ENCODE measurements at places on chromosomes 16 and 17.

GRCh38 chr16:22174642-22175041 lies 12.3 kb downstream of the SDR42E2 start:
- DNase-seq: no peak

DNA sequence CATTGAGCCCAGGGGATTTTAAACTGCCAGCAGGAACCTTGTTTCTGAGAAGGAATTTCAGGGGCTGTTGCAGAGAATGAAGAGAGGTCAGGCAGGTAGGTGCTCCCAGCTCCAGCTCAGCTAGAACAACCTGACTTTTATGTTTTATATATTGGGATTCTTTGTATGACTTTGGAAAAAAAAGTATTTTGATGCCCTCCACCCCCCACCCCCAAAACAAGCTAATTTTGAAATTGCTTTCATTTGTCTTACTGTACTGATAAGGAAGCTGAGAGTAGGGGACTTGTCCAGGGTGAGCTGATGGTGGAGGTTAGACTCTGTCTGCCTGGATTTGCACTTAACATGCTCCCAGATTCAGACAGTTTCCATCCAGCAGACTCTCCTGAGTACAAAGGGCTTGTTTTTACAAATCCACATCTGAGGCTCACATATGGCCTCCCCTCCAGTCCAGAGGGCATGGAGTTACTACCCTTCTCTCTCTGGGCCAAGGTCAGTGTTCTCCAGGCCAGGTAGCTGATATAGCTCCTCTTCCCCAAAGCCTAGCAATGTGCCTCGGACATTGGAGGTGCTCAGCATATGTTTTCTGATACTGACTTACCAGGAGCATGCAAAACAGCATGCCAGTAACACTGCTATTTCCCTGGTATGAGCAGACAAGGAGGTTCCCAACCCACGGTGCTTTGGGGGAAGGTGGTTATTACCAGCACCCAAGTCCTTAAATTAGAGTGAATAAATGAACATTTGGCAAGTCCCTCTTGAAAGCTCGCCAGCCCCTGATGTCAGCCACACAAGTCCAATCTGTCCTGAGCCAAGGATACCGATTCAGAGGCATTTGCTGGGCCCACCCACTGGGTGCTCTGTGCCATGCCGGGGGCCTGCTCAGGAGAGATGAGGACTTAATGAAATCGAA lies 11.3 kb downstream of the STX1B start:
- no peak for DNase-seq

DNA sequence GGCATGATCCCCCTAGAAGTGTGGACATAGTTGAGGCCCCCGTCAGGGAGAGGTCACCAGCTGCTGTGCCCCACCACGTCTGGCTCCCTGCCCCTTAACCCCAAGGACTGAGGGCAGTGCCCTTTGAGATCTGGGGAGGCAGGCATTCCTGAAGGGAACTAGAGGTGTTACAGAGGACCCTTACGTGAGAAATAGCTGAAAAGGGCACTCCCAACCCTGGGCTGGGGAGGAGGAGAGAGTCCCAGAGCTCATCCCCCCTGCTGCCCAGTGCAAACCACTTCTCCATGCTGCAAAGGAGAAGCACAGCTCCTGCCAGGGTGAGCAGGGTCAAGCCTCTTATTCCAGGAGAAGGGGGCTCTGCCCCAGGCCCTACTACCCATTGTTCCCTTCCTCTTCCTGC lies 10.3 kb upstream of the MINK1 start:
- DNase-seq: no peak

GRCh38 chr17:71780596-71780995 lies 340.2 kb upstream of the SOX9 start:
- no peak for DNase-seq

DNA sequence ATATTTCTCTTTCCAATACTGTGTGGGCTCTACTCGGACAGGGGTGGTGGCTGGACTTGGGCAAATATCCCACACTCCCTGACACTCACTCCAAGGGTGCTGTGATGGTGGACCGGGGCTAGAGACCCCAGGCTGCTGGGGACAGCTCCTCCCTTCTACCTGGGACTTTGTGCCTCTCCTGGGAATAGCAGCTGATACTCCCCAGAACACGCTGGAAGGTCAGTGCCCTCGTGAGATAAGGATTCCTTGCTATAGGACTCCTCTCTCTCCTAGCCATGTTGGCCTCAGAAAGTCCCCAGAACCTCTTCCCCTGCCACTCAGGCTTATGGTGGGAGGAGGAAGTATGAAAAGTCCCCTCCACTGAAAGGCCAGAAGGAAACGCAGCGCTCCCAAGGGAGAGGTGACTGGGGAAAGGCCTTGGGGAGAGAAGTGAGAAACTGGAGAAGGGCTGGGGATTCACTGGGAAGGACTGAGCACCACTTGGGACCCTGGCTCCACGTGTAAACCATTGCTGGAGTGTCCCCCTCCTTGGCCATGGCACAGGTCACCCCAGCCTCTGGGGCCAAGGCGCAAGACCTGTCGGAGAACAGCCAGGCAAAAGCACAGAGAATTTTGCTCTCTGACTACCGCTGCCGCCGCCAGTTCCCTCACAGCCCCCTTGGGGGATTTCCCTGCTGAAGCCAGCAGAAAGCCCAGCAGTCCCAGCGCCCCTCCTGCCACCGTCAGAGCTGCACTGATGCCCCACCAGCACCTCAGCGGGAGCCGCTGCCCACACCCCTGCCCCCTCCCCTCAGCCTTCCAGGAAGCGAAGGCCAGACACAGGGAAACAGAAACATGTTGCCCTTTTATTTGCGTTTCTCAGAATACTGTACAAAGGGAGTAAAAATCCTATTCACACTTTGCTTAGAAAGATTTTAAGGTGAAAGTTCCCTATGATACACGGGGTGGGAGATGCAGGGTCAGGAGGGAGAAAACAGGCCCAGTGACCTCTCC lies 2.1 kb upstream of the GSDMB start:
- DNase-seq: no peak

DNA sequence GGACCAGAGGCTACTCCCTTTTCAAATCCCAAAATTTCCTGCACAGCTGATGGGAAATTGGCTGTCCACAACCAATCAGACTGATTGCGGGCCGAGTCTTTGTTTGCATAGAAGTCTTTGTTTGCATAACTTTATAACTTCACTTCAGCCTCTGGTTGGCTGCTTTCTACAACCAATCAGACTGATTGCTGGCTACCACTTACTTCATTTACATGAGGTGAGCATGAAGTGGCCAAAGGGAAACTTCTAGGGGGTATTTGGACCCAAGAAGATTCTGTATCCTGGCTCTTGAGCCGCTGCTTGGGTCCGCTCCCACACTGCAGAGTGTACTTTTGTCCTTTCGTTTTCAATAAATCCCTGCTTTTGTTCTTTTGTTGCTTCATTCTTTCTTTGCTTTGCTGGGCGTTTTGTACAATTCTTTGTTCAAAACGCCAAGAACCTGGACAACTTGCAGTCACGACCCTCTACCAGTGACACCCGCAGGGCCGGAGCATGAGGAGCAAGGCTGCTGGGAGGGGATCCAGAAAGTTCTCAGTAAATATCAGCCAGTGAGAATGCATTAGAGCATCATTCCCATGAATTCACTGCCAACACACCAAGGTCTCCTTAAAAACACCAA lies 67.5 kb downstream of the IQCK start:
- DNase-seq: no peak

GRCh38 chr17:13678841-13679240 lies 77.1 kb upstream of the HS3ST3A1 start:
- no peak for DNase-seq

GRCh38 chr17:68182940-68183551 lies 64.8 kb upstream of the AMZ2 start:
- no peak for DNase-seq

DNA sequence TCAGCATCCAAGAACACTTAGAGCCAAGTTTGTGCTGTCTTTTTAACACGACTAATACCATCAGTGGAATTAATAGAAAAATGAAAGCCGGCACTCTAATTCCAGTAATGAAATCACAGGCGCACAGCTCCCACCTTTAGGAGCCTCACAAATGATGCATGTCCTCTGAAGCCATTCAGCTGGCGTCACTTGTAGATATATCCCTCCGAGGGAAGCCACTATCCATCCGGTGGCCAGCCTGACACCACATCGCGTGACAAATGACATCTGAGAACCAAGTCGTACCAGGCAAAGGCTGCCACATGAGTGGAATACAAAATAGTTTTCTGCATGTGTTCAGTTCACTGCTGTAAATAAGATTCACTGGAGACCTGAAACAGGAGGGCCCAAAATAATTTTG lies 205.6 kb downstream of the GRIN2A start:
- no peak for DNase-seq

DNA sequence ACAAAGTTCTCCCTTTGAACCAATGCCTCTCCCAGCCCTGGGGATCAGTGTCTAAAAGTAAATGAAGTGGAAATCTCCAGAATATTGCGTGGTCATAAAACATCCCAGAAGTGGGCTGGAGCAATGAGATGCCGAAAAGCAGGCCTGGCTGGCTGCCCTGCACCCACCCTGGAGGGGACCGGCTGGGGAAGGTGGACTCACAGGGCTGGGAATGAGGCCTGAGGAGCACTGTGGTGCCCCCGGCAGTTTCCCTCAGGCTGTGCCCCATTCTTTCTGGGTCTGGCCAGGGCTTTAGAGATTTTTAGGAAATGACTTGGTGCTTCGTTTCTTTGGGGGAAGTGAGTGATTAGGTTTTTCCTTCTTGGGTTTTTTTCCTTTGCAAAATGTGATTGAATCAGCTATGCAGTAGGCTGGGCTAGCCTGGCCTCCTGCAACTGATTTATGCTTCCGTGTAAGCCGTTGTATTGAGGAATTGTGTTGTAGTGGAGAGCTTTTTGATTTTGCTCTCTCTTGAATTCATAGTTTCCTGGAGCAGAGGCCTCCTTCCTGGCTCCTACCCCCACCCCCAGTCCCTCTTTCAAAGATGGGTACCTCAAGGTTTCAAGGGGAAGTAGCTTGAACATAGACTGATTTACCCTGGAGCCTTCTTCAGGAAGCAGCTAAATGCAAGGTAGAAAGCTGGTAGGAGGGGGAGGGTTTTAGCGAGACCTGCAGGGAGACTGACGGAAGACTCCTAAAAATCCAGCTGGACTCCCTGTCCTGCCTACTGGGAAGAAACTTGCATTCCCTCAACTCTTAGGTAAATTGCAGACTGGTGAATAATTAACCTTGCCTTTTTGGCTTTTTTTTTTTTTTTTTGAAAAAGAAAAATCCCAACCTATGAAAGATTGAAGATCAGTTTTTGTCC lies 170.2 kb downstream of the RAB11FIP4 start:
- no peak for DNase-seq

- DNase-seq: no peak
Observed at GRCh38 chr17:81832608-81833159, 407 bp downstream of the MCRIP1 start.

DNA sequence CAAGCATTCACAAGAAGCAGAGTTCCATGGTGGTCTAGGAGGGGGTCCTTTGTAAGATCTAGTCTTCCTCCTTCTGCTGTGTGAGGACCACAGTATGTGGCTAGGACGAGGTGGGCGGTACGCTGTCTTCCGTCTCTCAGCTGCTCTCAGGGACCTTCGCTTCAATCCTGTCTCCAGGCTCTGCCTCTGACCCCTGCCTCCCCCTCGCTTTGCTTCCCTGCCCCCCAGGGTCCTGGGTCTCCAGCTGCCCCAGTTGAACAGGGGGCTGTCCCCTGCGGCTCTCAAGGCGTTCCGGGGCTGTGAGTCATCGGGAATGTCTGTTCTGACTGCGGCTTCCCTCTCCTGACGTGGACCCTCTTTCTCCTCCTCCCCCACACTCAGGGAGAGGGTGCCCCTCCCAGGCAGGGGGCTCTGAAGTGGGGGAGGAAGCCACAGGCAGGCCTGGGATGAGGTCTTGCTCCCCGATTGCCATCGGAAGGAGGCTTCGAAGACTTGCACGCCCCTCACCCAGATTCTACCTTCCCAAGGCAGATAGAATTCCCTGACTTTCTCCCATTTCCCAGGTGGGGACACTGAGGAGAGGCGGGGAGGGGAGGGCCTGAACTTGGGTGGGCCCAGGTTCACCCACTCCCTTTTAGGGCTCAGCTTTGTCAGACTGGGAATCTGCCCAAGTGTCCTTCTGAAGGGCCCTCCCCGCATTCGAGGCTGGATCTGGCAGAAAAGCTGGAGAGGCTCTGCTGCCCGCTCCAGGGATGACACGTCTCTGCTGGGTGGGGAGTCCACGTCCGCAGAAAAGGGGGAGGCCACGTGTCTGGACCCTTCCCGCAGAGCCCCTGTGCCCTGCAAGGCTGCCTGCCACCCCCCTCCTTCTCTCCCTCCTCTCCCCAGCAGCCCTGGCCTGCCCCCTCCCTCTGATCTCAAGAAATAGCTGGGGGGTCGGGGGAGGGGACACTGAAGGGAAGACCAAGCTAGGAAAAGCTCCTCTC lies 9.1 kb upstream of the COL1A1 start:
- DNase-seq: no peak

DNA sequence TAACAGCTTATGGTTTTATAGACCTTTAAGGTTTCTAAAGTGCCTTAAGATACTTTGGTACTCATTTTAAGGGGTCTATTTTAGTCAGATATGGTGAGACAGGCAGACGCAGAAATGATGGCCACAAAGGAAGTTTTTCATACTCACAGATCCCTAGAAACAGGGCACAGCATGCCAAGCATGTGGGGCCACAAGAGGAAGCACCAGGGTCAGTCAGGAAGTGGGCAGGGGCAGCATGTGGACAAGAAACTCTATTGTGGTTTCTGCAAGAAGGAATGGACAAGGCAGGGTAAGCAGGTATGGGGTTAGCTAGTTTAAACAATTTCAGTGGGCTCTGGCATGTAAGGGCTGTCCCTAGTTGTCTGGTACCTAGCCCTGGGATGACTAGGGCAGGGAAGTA lies 8.5 kb downstream of the EFCAB3 start:
- DNase-seq: no peak

DNA sequence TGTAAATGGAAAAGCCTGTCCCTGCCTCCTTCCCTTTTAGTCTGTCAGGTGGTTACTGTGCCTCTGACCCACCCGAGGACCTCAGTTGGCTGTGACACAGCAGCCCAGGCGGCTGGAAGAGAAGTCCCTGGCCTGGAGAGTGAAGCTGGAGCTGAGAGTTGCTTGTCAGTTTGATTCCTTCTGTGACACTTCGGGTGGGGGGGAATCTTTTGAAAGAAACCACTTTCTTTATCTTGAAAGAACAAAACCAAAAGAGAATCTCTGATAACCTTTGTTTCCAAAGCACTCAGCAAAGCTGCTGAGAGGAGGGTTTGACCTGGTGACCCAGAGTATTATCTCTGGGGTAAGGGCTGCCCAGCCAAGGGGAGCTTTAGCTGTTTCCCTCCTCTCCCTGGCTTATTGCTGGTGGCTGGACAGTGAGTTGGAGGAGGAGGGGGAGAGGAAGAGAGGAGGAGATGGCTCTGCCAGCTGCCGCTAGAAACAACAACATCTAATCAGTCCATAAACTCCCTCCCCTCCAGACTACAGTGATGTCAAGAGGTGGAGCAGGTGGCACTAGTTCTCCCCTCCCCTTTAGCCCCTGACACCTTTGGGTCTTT lies 34.0 kb downstream of the YPEL2 start:
- DNase-seq: no peak

All from ascending aorta (tissue), 2 donors.